GM23338 (cell line): ENCODE measurements at places on chromosomes 5 and 9. TPM values are rescaled to one million over a fixed set of nuclear protein-coding genes. Genes with fewer than 3 reads are reported as not detected.

Gene GRM6
- total RNA-seq, result not detected in 2 replicates

Gene ZNF483
- 84.5 and 112 TPM in 2 replicates for total RNA-seq

GRCh38 chr9:120859361-120859760 is 16.6 kb upstream of the PSMD5 start:
- no peak for DNase-seq
- no peaks in the 10 kb centered on the region for H3K27me3 ChIP-seq
- no peak overlapping the region for H3K4me3 ChIP-seq
- H3K4me1 ChIP-seq, result no peaks in the 10 kb centered on the region
- no peaks in the 10 kb centered on the region; the same call in 1 of the 2 replicates for H3K36me3 ChIP-seq

DNA sequence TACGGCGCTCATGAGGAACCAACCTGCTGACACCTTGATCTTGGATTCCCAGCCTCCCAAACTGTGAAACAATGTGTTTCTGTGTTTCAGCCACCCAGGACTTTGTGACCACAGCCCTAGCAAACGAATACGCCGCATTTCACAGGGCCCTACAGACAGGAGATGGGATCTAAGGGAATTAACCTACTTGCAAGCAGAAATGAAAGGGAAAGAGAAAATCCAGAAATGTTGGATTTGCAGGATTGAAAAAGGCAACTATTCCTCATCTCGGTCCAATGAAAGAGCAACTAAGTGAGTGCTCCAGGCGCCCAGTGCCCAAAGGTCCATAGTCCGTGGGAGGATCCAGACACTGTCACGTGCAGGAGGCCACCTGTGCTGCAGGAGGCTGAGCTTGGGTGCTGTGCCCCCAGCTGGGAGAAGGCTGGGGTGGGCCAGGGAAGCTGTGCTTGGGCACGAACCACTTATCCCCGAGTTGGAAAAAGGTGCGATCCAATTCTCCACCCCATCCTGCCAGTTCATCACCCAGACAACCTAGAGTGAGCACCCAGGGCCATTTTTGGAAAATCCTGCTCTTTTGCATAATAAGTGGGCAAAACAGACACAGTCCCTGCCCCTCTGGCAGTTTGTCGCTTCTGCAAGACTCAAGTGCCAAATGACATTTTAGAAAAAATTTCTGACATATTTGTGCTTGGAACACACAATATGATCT is 177.9 kb downstream of the C9orf50 start:
- H3K4me3 ChIP-seq, result no peak overlapping the region
- no peak overlapping the region for H3K27ac ChIP-seq
- H3K36me3 ChIP-seq, result no peaks in the 10 kb centered on the region
- no peak for DNase-seq

DNA sequence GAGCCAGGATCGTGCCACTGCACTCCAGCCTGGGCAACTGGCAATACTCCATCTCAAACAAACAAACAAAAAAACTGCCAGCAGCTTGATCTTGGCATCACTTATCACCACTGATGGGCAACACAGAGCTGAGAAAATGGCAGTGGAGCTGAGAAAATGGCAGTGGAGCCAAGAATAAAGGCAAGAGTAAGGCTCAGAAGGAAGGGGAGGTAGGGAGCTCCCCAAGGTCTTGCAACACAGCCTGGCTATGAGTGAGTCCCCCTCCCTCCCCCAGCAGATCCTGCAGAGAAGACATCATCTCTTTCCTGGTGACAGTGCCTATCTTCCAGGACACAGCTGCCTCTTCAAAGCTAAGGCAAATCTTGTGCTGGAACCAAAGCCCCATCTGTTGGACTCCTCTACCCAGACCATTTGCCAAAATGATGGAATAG is 70.3 kb downstream of the UGCG start:
- no peaks in the 10 kb centered on the region for H3K27me3 ChIP-seq
- H3K4me1 ChIP-seq, result no peaks in the 10 kb centered on the region
- DNase-seq, result no peak
- no peak overlapping the region for H3K27ac ChIP-seq
- no peak overlapping the region for H3K4me3 ChIP-seq

GRCh38 chr5:108148715-108149139 is 233.2 kb downstream of the FBXL17 start:
- no peaks in the 10 kb centered on the region for H3K4me1 ChIP-seq
- H3K27ac ChIP-seq, result no peak overlapping the region
- no peaks in the 10 kb centered on the region for H3K36me3 ChIP-seq
- peak; percentile 55 for DNase-seq
- no peak overlapping the region for H3K4me3 ChIP-seq

- H3K36me3 ChIP-seq, result no peaks in the 10 kb centered on the region
- no peak overlapping the region for H3K27ac ChIP-seq
- peak; percentile 25 for DNase-seq
- H3K4me1 ChIP-seq, result no peaks in the 10 kb centered on the region
- no peak overlapping the region for H3K4me3 ChIP-seq
Measured at GRCh38 chr5:162607879-162608278, 540.3 kb downstream of the GABRG2 start.

- peaks cover 5% of the 10 kb centered on the region for H3K4me1 ChIP-seq
- no peak for DNase-seq
- no peak overlapping the region for H3K27ac ChIP-seq
- H3K36me3 ChIP-seq, result no peaks in the 10 kb centered on the region
- no peaks in the 10 kb centered on the region for H3K27me3 ChIP-seq
Measured at GRCh38 chr5:107982703-107983425, 312.1 kb upstream of the EFNA5 start.

- no peak for DNase-seq
- H3K4me3 ChIP-seq, result no peak overlapping the region
- no peaks in the 10 kb centered on the region for H3K4me1 ChIP-seq
- no peaks in the 10 kb centered on the region for H3K27me3 ChIP-seq
- no peaks in the 10 kb centered on the region for H3K36me3 ChIP-seq
Measured at GRCh38 chr9:136673975-136674785, 11.5 kb downstream of the EGFL7 start.

- peak overlapping the region; percentile 88 for H3K4me3 ChIP-seq
- H3K36me3 ChIP-seq, result peaks cover 5% of the 10 kb centered on the region; the same call in 1 of the 2 replicates
- H3K27me3 ChIP-seq, result no peaks in the 10 kb centered on the region; the same call in 1 of the 2 replicates
- H3K4me1 ChIP-seq, result no peaks in the 10 kb centered on the region; the same call in 1 of the 2 replicates
- no peak overlapping the region for H3K27ac ChIP-seq
Measured at GRCh38 chr5:178941361-178941760, 363 bp downstream of the ZNF454 start.

DNA sequence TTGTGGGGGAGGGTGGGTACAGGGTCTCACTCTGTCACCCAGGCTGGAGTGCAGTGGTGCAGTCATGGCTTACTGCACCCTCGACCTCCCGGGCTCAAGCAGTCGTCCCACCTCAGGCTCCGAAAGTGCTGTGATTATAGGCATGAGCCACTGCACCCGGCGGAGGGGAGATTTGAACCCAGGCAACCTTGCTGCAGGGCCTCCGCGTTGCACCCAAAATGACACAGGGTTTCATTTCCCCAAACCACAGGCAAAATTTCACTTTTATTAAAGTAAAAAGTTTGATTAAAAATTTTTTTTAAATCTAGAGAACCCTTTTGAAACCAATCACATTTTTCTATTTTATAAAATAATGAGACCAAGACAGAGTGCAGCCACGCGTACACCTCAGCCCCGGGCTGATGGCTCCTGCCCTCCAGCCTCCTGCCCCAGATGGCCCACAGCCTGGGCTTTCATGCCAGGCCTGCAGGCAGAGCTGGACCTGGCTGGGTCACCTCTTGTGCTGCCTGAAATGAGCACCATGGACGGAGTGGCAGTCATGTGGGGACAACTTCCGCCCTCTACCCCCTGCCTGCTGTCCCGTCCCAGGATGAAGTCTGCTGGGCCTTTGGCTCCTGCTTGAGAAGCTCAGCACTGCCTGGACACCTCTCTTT is 30.5 kb downstream of the USP20 start:
- H3K4me1 ChIP-seq, result no peaks in the 10 kb centered on the region
- H3K27ac ChIP-seq, result no peak overlapping the region
- H3K4me3 ChIP-seq, result no peak overlapping the region
- H3K36me3 ChIP-seq, result no peaks in the 10 kb centered on the region

GRCh38 chr5:54234304-54234933 is 76.0 kb downstream of the ARL15 start:
- DNase-seq, result peak; percentile 65
- H3K36me3 ChIP-seq, result no peaks in the 10 kb centered on the region
- H3K4me3 ChIP-seq, result no peak overlapping the region
- no peaks in the 10 kb centered on the region for H3K4me1 ChIP-seq
- H3K27me3 ChIP-seq, result no peaks in the 10 kb centered on the region
- no peak overlapping the region for H3K27ac ChIP-seq

- peaks cover 18% of the 10 kb centered on the region; the same call in 1 of the 2 replicates for H3K4me1 ChIP-seq
- no peaks in the 10 kb centered on the region for H3K36me3 ChIP-seq
- no peaks in the 10 kb centered on the region for H3K27me3 ChIP-seq
- no peak overlapping the region for H3K27ac ChIP-seq
Measured at GRCh38 chr5:96096724-96097123, 135.1 kb upstream of the ELL2 start.

GRCh38 chr9:38423973-38424843 is at the start of gene IGFBPL1:
Gene IGFBPL1, minus strand, starts transcription at chr9:38424454. Its CDS starts 30 bp downstream, at chr9:38424424.
- no peaks in the 10 kb centered on the region for H3K36me3 ChIP-seq
- peaks cover 53% of the 10 kb centered on the region for H3K27me3 ChIP-seq

DNA sequence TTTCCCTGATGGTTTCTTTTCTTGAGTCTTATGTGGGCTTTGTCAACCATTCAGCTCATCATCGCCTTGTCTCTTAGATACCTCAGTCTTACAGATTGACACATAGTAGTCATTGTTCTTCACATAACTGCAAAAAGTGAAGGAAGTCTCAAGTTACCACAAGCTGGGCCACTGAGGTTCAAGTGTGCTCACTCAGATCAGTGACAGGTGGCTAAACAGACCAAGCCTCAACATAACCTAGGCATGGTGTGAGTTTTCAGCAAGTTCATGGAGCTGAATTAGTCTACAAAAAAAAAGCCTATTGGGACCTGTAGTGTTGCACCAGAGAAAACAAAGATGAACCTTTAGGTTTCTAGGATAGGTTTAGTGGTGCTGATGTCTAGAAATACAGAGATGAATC is 58.2 kb downstream of the RFK start:
- no peak for DNase-seq
- H3K27ac ChIP-seq, result no peak overlapping the region
- no peaks in the 10 kb centered on the region for H3K4me1 ChIP-seq
- no peaks in the 10 kb centered on the region for H3K27me3 ChIP-seq
- no peaks in the 10 kb centered on the region for H3K36me3 ChIP-seq

GRCh38 chr5:155455791-155456514 is 442.4 kb downstream of the KIF4B start:
- no peaks in the 10 kb centered on the region for H3K27me3 ChIP-seq
- H3K4me1 ChIP-seq, result no peaks in the 10 kb centered on the region
- H3K4me3 ChIP-seq, result no peak overlapping the region
- H3K27ac ChIP-seq, result no peak overlapping the region

GRCh38 chr5:54378707-54379106 is 68.3 kb upstream of the ARL15 start:
- DNase-seq, result no peak
- H3K4me1 ChIP-seq, result no peaks in the 10 kb centered on the region
- H3K27ac ChIP-seq, result no peak overlapping the region
- no peaks in the 10 kb centered on the region for H3K27me3 ChIP-seq
- H3K4me3 ChIP-seq, result no peak overlapping the region
